ENCODE measurements at places on chromosomes 13 and 19. TPM values are rescaled to one million over a fixed set of nuclear protein-coding genes. Genes with fewer than 3 reads are reported as not detected.

The ZNF112 gene
- polyA plus RNA-seq = 4.6 TPM

The ZNF549 gene
- 6.3 TPM for polyA plus RNA-seq

The ZNF506 gene
- 9.7 TPM for polyA plus RNA-seq

The C3 gene
- 14.8 TPM for polyA plus RNA-seq

The LILRA1 gene
- not detected for polyA plus RNA-seq

The CGB3 gene
- not detected for polyA plus RNA-seq

The GMIP gene
- 7.1 TPM for polyA plus RNA-seq

The CRX gene
- polyA plus RNA-seq = not detected

All from keratinocyte (primary cell).